Stimulated activated CD4-positive, alpha-beta T cell treated with anti-CD3 and anti-CD28 coated beads, TNF-alpha, amount 100 ng/mL, for 4 hours (primary cell): ENCODE measurements at places on chromosomes 6 and 20.

DNA sequence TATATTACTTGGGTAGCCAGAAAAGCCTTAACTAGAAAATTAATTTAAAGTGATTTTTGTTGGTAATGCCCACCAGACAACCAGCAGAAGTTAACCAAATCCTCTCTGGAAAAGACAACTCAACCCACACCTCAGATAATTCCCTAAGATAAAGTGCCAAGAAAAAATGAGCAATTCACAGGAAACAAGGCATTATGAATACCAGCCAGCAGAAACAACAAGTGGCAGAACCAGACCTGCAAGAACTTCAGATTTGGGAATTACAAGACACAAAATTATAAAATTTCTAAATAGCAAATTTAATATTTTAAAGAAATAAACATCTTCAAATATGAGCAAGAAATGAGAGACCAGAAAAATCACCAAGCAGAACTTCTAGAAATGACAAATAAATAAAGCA lies 80.0 kb upstream of the MRPS10 start:
- no peak for DNase-seq

GRCh38 chr20:50844430-50845100 lies 49.7 kb downstream of the BCAS4 start:
- no peak for DNase-seq

- DNase-seq, result no peak
Measured at GRCh38 chr6:105179244-105180065, at the start of gene POPDC3. Gene POPDC3 (minus strand): TSS chr6:105180014. CDS start chr6:105161909, 18,105 bp downstream.

- no peak for DNase-seq
Measured at GRCh38 chr6:703552-703951, 10.6 kb upstream of the EXOC2 start.

- no peak for DNase-seq
Measured at GRCh38 chr20:61659994-61660346, 405.7 kb downstream of the TAF4 start.

- DNase-seq, result peak; percentile 75
Measured at GRCh38 chr20:18793625-18794427, 19.8 kb upstream of the SCP2D1 start.

- DNase-seq, result no peak
Measured at GRCh38 chr6:106152952-106153351, 66.8 kb downstream of the PRDM1 start.
